ENCODE measurements at places on chromosomes 13 and 19.

DNA sequence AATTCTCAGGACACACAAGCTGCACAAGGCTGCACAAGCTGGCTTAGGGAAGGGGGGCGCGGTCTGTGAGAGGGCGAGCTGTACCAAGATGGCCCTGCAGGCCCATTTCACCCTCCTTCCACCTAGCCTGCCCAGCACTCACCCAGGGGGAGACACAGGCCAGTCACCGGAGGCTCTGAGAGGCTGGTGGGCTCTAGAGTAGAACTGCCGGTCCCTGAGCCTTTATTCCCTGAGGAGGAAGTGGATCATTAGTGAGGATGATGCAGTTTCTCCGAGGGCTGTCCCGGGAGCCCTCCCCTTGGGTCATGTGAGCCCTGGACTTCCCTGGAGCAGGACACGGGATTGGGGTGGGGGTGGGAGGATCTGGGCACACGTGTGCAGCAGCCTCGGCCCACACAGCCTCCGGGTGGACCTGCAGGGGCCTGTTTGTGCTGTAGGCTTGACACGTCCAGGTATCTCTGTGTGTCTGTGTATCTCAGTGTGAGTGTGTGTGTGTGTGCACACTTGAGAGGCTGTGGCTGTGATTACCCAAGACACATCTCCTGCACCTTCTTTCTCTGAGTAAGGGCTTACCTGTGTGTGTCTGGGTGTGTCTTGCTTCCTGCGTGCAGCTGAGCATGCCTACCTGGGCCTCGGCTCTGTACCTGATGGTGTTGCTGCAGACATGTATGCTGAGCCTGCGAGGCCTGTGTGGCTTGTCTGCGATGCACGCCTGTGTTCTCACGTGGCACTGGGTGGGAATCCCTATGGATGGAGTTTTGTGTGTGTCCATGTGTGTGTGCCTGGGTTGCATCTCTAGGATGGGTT, at the start of gene ACP5:
TSS of gene ACP5 (minus strand) at position 195 of the 807 bp plus-strand sequence. CDS start 328 bp downstream, outside the sequence.
- DNase-seq: no peak

GRCh38 chr13:30957258-30957943, 24.9 kb downstream of the TEX26 start:
- no peak for DNase-seq

DNA sequence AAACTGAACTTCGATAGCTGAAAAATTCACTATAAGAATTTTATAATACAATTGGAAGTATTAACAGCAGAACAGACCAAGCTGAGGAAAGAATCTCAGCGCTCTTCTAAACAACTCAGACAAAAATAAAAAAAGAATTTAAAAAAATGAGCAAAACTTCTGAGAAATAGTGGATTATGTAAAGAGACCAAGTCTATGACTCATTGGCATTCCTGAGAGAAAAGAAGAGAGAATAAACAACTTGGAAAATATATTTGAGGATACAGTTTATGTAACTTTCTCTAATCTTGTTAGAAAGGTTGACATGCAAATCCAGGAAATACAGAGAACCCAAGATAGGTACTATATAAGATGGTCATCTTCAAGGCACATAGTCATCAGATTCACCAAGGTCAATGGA, 25.4 kb downstream of the SLC25A15 start:
- DNase-seq: no peak

- no peak for DNase-seq
Measured at GRCh38 chr13:24075137-24075975, 85.2 kb upstream of the SPATA13 start.

GRCh38 chr13:22018836-22019210, 347.9 kb downstream of the FGF9 start:
- no peak for DNase-seq

- no peak for DNase-seq
Measured at GRCh38 chr13:77305266-77305665, 21.6 kb downstream of the MYCBP2 start.
